ENCODE measurements at places on chromosomes 5 and 9.

DNA sequence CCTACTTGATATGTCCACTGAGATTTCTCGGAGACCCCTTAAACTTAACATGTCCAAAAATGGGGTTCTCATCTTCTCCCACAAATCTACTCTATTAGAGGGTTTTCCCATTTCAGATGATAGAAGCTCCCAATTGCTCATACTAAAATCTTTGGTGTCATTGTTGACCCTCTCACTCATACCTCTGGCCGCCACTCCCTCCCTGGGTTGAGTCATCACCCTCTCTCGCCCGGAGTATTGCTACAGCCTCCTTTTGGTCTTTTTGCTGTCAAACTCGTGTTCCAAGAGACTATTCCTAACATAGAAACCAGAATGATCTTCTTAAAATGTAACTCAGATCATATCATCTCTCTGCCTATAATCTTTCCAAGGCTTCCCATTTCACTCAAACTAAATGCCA, 91.0 kb upstream of the GNAQ start:
- DNase-seq: no peak

- DNase-seq: no peak
Measured at GRCh38 chr9:108681851-108682590, 173.8 kb downstream of the ACTL7B start.

DNA sequence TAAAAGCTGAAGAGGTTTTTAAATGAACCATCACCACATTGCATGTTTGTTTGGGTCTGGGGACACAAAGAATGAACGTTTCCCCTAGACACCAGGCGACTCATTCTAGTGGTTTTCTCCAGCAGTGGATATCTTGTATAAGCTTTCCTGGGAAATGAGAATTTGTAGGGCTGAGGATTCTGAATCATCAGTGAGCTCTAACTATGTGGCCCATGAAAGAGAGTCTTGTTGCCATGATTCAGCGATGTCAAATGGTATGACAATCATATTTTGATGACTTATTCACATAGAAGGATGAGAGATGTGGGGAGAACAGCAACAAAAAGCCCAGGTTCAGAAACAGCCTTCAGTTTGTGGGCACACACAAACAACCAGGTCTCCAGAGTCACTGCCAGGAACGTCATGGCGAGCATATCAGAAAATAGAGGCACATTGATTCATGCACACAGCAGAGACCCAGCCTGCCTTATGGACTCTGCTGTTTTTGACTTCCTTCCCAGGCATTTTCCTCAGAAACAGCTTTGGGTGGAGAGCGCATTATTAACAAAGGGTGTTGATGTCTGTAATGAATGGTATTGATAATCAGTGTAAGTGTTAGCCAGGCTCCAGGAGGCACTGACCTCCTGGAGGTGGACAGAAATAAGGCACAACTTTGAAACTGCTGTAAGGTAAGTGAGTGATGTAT, 13.3 kb downstream of the ZNF474 start:
- no peak for DNase-seq

- DNase-seq: no peak
Measured at GRCh38 chr9:87189006-87189405, 241.7 kb upstream of the GAS1 start.

GRCh38 chr5:123628860-123629544, 117.0 kb downstream of the CSNK1G3 start:
- DNase-seq: no peak

- DNase-seq: no peak
Measured at GRCh38 chr5:16885635-16886365, 50.3 kb downstream of the MYO10 start.

- no peak for DNase-seq
Measured at GRCh38 chr5:56247592-56247991, 14.5 kb upstream of the ANKRD55 start.

- no peak for DNase-seq
Measured at GRCh38 chr5:1390861-1391600, 46.1 kb upstream of the CLPTM1L start.

DNA sequence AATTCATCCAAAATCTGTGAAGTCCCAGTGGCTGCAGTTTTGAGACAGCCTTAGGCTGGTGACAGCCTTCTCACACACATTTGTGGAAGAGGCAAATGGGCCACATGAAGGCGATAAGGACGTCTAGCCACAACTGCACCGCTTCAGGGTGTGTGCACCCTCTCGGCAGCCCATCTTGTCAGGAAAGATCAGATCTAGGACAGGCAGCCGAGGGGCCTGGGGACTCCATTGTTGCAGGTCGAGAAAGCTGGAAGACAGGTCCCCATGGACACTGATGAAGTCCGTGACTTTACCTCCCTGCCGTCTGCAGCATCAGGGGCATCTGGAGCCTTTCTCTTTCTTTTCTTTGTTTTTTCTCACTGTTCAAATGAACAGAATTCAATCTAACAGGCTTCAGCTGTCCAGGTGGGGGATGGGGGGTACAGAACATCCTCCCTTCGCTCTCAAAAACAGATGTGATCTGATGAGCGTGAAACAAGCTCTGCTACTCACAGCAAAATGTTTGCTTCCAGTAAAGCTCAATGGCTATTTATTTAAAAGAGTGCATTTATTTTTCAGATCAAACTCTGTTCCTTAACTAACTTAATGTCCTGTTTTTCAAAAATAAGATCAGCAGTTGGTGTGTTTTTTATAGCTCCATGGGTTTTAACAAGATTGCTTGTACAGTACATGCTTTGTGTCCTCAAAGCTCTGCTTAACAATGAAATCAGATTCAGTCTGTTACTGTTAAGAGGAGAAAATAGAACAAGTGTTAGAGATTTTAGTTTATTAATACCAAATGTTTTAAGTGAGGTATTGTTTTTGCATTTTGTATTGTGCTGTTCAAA, 111.8 kb upstream of the OTULINL start:
- DNase-seq: no peak

- DNase-seq: no peak
Measured at GRCh38 chr5:77064040-77064439, 23.0 kb downstream of the ZBED3 start.

GRCh38 chr5:135859641-135860040, 25.2 kb downstream of the SLC25A48 start:
- DNase-seq: no peak

- no peak for DNase-seq
Measured at GRCh38 chr9:13898957-13899356, 415.0 kb downstream of the NFIB start.

GRCh38 chr5:128084228-128085167, 932 bp downstream of the SLC12A2 start:
- no peak for DNase-seq

- no peak for DNase-seq
Measured at GRCh38 chr5:150625831-150626746, 14.4 kb upstream of the SYNPO start.

DNA sequence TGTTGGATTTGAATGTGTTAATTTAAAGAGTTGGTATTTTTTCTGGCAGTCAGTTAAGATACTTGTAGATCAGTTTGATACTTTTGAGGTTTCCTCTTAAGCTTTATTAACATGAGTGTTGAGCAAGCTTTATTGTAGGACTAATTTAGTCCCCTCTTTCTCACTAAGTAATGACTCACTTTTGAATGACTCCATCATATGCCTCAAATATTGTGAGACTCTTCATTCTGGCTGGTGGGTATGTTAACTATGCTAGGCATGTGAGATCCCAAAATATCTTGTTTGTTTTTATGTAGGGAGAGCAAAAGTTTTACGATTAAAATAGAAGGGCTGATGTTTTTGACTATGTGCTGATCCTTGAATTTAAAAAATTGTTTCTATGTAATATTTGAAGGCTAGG, 355.7 kb downstream of the IZUMO3 start:
- DNase-seq: no peak

DNA sequence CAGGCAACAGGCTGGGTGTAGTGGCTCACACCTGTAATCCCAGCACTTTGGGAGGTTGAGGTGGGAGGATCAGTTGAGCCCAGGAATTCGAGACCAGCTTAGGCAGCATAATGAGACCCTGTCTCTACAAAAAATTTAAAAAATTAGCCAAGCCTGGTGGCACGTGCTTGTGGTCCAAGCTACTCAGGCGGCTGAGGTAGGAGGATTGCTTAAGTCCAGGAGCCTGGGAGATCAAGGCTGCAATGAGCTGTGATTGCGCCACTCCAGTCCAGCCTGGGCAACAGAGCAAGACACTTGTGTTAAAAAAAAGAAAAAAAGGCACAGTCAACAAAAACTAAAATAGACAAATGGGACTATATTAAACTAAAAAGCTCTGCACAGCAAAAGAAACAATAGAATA, 29.3 kb downstream of the ATP6V0E1 start:
- no peak for DNase-seq

DNA sequence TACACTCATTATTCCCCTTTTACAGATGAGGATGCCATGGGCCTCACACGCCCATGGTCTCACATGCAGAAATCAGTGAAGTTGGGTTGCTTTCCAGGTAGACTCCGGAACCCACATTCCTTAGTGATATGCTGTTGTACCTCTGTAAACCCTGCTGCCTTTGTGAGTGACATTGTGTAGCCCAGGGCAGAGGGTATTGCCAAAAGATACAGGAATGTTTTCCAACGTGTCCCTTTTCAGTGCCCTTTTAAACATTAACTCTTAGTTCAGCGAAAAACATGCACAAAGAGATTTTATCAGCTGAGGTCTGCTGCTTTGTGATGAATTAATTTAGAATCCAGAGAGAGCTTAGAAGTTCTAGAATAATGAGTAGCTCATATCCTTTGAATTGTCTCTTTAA, 38.3 kb upstream of the TRMT10B start:
- DNase-seq: no peak

- no peak for DNase-seq
Measured at GRCh38 chr9:100914266-100914665, 114.3 kb upstream of the PLPPR1 start.

DNA sequence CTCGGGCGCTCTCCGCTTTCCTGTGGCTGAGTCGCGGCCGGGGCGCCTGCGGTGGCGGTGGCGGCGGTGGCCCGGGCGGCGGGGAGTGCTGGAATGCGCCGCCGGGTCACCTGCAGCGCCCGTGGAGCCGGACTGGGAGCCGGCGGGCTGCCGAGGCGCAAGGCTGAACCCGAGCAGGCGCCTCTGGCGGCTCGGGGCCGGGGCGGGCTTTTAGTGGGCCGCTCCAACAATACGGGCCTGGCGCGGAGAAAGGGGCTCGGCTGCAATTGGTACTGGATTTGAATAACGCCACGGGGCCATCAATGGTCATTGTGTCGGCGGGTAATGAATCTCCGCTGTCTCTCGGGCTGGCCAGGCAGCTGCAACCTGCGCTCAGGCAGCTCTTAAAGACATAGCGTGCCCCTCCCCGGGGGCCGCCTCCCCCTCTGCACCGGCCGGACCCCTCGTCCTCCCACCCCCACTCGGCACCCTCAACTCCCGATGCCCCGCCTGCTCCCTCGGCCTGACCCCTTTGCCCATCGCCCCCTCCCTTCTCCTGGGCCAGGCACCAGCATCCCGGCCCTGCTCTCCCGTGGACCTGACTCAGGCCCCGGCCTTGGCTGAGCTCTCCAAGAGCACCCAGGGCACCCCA, 22.1 kb downstream of the URM1 start:
- DNase-seq: no peak

- DNase-seq: no peak
Measured at GRCh38 chr5:151139015-151139414, 18.6 kb downstream of the ANXA6 start.

- DNase-seq: no peak
Measured at GRCh38 chr9:32596096-32596865, 23.3 kb upstream of the NDUFB6 start.

- DNase-seq: no peak
Measured at GRCh38 chr9:114454652-114455051, 50.6 kb downstream of the WHRN start.

DNA sequence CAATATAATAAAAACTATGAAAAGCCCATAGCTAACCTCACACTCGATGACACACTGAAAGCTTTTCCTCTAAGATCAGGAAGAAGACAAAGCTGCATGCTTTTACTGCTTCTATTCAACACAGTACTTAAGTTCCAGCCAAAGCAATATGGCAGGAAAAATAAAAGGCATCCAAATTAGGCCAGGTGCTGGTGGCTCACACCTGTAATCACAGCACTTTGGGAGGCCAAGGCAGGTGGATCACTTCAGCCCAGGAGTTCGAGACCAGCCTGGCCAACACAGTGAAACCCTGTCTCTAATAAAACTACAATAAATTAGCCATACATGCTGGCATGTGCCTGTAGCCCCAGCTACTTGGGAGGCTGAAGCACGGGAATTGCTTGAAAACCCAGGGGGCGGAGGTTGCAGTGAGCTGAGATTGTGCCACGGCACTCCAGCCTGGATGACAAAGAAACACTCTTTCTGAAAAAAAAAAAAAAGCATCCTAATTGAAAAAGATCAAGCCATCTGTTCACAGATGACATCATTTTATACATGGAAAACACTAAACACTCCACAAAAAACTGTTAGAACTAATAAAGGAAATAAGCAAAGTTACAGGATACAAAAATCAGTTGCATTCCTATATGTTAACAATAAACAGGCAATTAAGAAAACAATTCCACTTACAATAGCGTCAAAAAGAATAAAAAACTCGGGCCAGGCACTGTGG, 17.9 kb downstream of the ZFR start:
- no peak for DNase-seq

DNA sequence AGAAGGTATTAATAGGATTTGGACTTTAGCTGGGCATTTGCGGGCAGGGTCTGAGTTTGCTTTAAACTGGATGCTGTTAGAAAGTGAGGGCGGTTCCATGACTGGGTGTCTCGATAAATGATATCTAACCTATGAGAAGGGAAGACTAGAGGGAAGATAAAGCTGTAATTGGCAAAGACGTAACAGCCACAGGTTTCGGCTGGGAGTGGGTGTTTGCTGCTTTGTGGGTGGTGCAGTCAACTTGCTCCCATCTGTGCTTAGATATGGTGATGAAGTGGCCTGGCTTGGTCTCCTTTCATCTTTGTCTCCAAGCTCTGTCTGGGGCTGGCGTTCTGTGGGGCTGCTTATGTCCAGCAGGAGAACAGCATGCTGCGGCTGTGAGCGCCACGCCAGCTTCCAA, 23.3 kb downstream of the OR2V1 start:
- DNase-seq: no peak

DNA sequence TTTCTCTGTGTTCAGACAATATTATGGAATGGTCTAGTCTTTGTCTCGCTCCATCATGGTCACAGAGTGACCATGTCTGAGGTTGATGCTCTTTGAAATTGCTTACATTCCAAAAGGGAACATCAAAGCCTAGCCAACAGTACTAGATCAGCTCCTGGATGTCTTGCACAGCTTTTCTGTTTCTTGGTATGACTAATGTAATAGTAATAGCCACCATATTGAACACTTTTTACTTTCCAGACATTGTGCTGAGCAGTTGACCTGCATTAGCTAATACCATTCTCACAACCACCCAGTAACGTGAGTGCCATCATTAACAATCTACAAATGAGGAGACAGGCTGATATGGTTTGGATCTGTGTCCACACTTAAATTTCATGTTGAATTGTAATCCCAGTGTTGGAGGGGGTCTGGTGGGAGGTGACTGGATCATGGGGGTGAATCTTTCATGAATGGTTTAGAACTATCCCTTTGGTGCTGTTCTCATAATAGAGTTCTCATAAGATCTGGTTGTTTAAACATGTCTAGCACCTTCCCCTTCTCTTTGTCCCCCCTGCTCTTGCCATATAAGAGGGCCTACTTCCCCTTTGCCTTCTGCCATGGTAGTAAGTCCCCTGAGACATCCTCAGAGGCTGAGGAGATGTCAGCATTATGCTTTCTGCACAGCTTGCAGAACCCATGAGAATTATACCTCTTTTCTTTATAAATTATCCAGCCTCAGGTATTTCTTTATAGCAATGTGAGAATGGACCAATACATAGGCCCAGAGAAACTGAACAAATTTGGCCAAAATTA, 577.5 kb upstream of the CLINT1 start:
- no peak for DNase-seq
